ENCODE measurements at places on chromosomes 12 and 14. TPM values are rescaled to one million over a fixed set of nuclear protein-coding genes. Genes with fewer than 3 reads are reported as not detected.

The CCDC38 gene
- total RNA-seq, result not detected

The PTPRB gene
- 7.1 TPM for total RNA-seq

The JPH4 gene
- total RNA-seq, result 40.1 TPM

The A2ML1 gene
- 0.98 TPM for total RNA-seq

The CLEC4A gene
- 0.25 TPM for total RNA-seq
